CD4-positive, alpha-beta T cell (primary cell): ENCODE measurements at places on chromosomes 6 and 20. TPM values are rescaled to one million over a fixed set of nuclear protein-coding genes. Genes with fewer than 3 reads are reported as not detected.

The SPATA25 gene
- 0.49 TPM for total RNA-seq

The BPI gene
- total RNA-seq: not detected

The PROKR2 gene
- total RNA-seq: not detected

The C20orf204 gene
- 6.1 TPM for total RNA-seq

The TP53TG5 gene
- total RNA-seq: not detected

The LTA gene
- 16.7 TPM for total RNA-seq

The TINAG gene
- not detected for total RNA-seq

The CLVS2 gene
- not detected for total RNA-seq

The PDE10A gene
- not detected for total RNA-seq

The NNAT gene
- not detected for total RNA-seq

The FAM209B gene
- total RNA-seq: 3.9 TPM

The HFE gene
- total RNA-seq: 0.28 TPM

GRCh38 chr6:6614983-6615349, 26.4 kb downstream of the LY86 start:
- no peak for DNase-seq

- DNase-seq: no peak
Observed at GRCh38 chr6:141824350-141824749, 308.4 kb upstream of the GJE1 start.

GRCh38 chr6:31541059-31541657, 645 bp downstream of the DDX39B start:
- DNase-seq: peak; percentile 59

DNA sequence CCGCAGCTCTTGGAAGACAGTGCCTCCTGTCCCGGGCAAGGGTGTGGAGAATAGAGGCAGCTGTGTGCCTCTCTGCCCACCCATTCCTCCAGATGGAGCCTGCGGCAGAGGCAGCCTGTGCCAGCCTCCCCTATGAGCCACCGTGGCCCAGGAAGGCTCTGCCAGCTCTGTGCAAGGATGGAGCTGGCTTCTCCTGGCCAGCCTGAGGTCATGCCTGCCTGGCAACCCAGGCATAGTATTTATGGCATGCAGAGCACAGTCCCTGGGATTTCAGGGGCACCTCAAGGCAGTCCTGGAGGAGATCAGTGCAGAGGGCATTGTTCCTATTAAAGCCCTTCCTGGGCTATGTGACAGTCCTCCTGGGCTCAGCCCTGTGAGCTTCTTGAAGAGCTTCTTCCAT, 1.5 kb downstream of the EPB41L1 start:
- no peak for DNase-seq

DNA sequence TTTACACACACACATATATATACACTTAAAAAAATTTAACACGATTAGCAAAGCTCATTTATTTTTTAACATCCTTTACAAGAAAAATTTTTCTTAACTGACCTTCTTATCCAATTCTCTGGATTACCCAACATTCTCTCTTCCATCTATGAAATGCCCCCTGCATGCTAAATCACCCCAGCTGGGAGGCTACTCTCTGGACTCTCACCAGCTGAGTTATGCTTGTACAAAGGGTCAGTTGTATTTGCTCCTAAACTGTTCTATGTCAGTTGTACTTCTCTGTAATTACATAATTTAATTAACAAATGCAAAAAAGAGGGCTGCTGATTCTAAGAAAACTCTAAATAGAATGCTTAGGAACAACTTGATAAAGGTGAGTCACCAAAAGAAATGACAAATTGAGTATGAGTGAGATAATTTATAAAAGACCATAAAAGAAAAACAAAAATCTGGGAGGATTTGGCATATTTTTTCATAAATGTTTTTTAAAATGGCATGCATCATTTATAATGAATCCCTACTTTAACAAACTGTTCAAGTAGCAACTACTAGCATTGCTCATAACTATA, 120.5 kb downstream of the KIF13A start:
- DNase-seq: no peak

GRCh38 chr6:42120895-42121865, 21.2 kb downstream of the C6orf132 start:
- DNase-seq: no peak

DNA sequence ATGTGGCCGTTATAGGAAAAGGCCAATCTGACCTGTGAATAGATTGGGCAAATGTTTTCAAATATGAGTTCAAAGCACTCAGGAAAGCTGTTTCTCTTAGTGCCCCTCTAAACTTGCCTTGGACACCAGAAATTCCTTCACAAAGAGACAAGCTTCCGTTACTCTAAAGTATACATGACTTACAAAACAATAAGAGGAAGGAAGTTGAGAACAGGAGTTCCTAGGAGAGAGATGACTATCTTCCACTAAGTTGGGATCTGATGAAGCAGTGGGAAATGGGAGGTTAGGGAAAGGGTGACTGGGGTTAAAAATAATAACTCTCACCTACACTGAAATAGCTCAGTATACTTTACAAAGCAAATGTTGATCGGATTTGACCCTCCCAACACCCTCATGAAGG, 50.0 kb downstream of the ISM1 start:
- DNase-seq: no peak

DNA sequence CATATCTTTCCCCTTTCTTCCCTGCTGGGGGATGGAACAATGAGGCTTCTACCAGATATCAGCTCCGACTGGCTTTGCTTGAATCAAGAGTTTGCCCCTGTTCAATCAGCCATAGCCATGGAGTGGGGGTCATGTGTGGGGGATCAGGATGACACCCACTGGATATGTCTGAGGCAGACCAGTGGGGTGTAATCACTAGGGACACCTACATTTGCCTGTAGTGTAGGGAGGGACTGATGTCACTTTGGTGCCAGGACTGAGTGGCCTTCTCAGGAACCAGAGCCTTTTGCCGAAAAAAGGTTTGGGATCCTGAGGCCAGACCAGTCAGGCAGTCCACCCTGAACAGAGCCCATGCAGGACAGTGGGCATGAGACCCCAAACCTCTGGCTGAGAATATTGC, 1.0 kb downstream of the ITPA start:
- no peak for DNase-seq

GRCh38 chr6:12602951-12603672, 113.5 kb upstream of the PHACTR1 start:
- no peak for DNase-seq

DNA sequence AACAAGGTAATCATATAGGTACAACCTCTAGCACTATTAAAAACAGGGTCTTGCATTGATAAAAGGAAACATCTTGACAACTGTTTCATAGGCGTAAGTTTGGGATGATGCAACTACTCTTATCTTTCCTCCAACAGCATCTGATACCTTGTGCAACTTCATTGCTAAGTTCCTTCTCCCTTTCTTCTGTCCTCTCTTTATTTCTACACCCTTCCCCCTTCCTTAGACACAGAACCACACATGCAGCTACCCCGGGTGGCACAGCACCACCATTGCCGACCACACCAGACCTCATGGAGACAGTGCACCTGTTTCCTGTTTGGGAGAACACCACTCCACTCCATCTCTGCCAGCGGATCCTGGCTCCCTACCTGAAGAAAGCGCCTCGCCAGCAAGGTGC, 14.4 kb downstream of the MYB start:
- DNase-seq: no peak

DNA sequence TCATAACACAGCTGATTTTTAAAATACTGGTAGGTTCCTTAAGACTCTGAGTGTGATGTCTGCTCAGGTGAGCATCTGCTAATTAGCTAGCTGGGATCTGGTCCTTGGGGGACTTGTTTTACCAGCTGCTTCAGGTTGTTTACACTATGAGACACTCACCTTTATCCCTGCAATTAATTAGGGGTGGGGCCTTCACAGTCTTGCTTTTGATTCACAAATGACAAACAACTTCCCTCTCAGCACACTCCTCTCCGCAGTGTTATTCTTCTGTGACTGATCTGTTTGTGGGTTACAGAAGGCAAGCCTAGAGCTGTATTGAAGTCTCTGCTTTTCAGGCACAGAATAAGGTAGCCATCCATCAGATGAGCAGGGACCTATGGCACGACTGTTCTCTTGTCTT, 62.0 kb upstream of the CD83 start:
- DNase-seq: no peak

GRCh38 chr20:45796337-45797065, 4.7 kb downstream of the DNTTIP1 start:
- no peak for DNase-seq

DNA sequence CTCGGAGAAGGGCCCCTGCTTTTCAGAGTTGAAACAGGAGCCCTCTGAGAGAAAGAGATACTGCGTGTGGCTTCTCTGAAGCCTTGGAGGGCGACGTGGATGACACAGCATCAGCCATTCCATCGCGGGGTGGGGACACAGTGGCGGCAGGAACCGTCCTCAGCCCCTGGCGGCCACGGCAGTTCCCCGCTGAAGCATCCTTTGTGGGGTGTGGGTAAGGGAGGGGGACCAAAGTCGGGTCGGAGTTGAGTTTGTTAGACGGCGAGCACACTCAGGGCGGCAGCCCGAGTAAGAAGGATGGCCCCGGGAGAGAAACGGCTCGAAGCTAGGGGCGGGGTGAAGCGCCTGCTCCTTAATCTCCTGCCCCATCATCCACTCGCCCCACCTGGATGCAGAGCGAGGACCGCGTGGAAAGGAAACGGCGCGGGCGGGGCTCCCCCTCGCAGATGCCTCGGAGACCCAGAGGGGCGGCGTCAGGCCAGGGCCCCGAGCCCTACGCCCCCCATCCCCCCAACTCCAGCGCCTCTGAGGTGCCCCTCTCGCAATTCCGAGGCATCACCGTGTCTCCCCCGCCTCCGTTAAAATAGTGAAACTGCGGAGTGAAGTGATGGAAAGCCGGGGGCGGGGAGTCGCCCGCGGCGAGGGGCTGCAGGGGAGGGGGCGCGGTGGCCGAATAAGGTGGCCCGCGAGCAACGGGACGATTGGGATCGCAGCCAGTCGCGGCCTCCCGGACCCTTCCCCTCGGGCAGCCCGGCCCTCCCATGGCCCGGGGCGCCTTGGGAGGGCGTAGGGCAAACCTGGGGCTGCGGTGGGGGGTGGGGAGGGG, 796 bp upstream of the RREB1 start:
- peak; percentile 40 for DNase-seq

- no peak for DNase-seq
Observed at GRCh38 chr20:53126185-53126584, 154.0 kb downstream of the TSHZ2 start.

DNA sequence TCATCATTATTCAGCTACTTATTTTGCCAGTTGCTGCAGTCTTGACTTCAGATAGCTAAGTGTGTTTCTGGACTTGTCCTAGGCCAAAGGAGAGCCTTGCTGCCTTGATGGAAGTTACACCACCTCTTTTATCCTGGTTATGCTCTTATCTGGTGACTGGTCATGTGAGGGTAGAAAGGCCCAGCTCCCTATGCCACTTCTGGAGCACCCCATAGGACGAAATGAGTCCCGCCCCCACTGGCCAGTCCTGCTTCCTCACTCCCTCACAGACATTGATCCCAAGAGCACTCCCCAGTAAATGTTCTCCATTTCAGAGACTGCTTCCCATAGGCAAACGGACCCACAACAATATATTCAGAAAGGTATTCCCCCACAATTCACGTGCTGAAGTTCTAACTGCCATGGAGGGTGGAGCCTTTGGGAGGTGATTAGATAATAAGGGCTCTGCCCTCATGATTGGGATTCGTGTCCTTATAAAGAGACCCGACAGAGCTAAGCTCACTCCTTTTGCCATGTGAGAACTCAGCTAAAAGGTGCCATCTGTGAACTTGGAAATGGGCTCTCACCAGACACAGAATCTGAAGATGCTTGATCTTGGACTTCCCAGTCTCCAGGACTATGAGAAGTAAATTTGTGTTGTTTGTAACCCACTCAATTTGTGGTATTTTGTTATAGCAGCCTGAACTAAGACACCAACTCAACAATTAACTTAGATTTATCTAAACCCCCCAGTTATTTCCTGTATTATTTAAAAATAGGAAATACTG, 21.5 kb upstream of the ELOVL2 start:
- DNase-seq: no peak

DNA sequence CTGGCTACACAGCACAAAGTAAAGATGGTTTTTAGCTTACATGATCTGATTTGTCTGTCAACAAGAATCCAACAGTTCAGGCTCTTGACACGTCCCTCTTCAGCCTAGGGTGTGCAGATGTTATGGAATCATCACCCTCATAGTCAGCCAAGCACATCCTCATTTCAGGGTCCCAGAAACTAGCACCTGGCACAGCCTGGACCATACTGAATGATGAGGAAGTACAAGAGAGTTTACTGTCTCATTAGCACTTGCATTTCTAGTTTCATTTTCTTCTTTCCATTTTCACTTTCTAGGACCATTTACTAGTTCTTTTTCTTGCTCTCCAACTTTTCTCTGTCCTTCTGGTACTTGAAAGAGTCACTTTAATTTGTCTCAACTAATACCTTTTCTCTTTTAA, 6.5 kb downstream of the RIPOR2 start:
- DNase-seq: no peak

- no peak for DNase-seq
Observed at GRCh38 chr6:149166336-149166735, 151.2 kb upstream of the TAB2 start.

DNA sequence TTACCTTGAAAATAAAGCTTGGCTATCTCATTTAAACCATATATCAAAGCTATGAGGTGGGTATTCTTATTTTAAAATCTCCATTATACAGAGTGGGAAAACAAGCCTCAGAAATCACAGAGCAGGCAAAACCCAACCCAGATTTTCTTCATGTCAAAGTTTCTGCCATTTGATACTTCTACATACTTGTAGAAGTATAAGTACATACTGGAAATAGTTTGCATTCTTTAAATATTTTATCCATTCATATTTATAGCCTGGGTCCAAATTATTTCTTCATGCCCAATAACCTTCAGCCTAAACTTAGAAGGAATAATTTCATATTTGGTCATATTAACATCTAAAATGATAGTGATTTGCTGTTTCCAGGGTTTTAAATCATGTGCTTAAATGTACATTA, 61.8 kb downstream of the MLIP start:
- DNase-seq: no peak

DNA sequence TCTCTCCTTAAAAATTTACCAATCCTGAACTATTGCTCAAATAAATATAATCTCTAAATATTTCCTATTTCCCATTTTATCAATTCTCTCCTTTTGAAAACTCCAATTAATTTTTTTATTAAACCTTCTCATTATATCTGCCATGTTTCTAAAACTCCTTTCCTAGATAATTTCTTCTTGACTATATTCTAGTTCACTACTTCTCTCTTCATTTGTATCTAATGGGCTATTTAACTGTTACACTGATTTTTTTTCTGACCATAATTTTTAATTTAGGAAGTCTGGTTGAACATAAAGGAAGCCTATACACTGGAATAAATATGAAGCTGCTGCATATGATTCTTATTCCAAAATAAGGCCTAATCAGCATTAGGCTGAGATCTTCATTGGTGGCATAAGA, 96.3 kb upstream of the PLN start:
- no peak for DNase-seq

GRCh38 chr6:105993341-105994117, 92.6 kb upstream of the PRDM1 start:
- DNase-seq: no peak

GRCh38 chr6:86959656-86960055, 22.3 kb downstream of the HTR1E start:
- DNase-seq: no peak

GRCh38 chr6:154410619-154411072, 54.0 kb upstream of the IPCEF1 start:
- DNase-seq: no peak
